ENCODE measurements at places on chromosomes 16 and 17.
A peak's percentile ranks its signal among the peaks of the same experiment; 100 is the strongest.

GRCh38 chr17:1872976-1873375, 43.2 kb downstream of the RPA1 start:
- no peak for DNase-seq

GRCh38 chr16:55529018-55529417, 20.1 kb downstream of the LPCAT2 start:
- no peak for DNase-seq

DNA sequence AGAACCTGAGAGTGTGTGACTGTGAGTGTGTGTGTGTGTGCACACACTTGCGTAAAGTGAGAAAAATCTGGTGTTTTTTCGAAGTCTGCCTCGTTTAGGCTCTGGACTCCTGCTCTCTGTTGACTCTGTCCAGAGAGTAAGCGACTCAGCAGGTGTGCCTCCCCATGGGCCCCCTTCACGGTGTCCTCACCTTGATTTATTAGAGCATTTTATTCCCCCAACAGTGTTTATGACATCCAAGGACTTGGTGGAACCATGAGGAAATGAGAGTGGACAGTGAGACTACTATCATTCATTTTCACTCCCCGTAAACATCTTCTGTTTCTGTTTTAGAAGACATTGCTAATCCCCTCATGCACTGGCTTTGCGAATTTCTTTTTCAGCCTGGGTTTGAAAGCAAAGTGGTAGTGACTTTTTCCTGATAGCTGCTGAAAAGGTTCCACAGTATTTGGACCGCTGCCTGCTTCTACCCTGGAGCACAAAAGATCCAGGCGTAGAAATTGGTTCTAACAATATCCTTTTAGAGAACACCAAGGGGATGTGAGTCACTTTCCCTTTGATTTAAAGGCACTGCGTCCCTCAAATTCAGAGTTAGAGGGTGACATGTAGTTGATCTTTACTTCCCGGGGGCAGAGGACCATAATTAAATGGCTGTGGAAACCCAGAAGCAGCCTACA, 218.2 kb downstream of the WWOX start:
- no peak for DNase-seq

- no peak for DNase-seq
Measured at GRCh38 chr17:12118617-12119016, 97.9 kb downstream of the MAP2K4 start.

DNA sequence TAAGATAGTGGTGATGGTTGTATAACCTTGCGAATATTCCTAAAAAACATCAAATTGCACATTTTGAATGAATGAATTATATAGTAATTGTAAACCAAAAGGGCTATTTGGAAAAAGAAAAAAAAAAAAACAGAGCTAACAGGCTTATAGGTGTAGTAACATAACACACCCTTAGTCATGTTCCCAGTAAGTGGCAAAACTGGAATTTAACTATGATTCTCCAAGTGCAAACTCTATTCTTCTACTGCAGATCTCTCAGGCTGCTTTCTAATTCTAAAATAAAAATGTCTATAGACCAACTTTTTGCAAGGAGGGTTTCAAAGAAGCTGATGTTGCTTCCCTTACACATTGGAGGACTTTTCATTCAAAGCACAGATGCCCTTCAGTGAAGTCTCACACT, 293.2 kb upstream of the MON1B start:
- no peak for DNase-seq

DNA sequence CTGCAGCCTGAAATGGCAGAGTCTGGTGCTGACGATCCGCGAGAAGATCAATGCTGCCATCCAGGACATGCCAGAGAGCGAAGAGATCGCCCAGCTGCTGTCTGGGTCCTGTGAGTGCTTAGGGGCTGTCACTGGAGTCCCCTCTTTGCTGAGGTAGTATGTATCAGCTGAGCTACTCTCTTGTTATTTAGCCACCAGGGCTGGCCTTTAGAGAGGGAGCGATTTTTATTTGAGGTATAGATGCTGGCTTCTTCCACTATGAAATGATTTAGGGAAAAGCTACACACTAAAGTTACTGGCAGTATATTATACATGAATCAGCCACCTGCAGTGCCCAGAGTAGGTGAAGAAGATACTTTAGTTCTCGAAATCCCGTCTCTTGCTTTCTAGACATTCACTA, 2.6 kb downstream of the CDK5RAP3 start:
- no peak for DNase-seq

GRCh38 chr16:30005341-30006094, 5.3 kb downstream of the DOC2A start:
- peak; percentile 27 for DNase-seq

GRCh38 chr16:73113336-73113735, 65.4 kb upstream of the ZFHX3 start:
- DNase-seq = no peak
